Prostate gland (tissue), 2 donors: ENCODE measurements at places on chromosomes 4 and X.

DNA sequence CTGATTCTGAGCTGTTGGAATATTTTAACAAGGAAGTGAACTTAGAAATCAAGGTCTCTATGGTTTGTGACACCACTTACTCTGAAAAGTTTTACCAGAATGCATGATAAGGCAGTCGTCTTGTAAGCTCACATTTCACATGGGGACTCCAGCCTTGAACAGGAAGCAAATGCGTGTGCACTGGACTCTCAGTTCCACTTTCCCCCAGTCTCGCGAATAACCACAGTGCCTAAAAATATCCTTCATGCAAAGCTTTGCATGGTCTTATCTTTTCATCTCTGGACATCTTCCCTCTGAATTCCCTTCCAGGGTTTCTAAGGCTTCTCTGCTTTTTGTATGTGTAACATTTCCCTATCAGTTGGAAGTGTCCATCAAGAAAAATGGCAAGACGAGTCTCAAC, 581.8 kb downstream of the NLGN4X start:
- DNase-seq = no peak

DNA sequence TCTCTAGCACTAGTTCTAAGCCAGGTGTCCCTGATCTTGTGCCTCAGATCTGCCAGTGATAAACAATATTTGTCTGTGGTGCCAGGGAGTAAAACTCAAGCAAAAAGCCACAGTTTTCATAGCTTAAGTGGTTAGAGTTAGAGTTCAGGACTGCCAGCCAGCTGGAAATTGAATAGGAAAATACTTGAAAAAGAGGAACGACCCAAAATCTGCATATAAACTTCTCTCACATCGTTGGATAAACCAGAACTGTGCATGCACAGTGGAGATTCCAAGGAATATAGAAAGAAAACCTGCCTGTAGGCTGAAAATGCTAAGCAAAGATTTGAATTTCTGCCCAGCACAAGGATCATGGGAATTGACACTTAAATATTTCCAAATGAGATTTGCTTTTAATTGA, 35.0 kb upstream of the GNPDA2 start:
- DNase-seq = no peak

DNA sequence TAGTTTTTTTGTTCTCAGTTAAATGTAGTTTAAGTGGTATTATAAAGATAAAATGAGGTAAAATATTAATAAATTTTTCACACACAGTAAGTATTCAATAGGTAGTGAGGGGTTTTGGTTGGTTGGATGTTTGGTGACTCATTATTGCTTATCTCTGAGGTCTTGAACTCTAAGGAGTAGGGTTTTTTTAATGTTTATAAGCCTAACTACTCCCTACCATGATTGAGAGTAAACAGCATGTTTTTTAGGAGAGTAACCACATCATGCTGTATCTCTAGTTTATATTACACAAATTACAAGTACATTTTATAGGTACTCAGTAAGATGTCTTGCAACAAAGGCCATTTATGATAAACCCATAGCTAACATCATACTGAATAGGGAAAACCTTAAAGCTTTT, 181.6 kb downstream of the MAPK10 start:
- no peak for DNase-seq

DNA sequence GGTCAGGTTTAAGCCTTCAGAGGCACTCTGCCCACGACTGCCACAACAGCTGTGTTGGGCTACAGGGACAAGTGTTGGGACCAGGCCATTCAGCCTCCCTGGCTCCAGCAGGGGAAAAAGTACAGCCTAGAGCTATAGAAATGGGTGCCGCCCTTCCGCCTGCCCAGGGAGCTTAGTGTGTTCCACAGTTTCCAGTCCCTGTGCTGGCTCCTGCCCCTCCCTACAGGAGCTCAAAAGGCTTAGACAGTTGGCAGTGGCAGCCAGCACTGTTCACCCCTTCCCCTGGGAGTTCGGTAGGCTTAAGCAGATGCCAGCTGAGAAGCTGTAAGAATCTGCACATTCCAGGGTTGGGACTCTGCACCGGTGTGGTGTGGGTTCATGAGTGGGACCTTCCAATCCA, 408.2 kb upstream of the INTU start:
- no peak for DNase-seq

DNA sequence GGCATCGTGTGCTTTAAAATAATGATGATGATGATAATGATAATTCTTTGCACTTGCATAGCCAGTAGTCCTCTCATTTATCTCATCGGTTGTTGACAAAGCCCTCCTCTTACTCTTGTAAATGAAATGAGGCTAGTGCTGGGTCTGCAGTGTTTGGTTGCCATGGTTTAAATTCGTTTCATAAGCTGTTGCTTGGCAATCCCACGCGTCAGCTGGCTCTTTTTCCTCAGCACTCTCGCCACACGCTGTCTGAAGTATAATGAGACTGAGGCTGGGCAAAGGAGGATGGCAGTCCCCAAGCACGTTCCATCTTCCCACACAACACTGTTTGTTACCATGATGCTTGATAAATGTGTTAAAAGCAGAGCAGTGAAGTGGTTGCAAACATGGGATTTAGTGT, 15.5 kb downstream of the PAGE4 start:
- no peak for DNase-seq
